ENCODE measurements at places on chromosomes 2 and 18.

GRCh38 chr2:106189325-106189724 lies 4.8 kb downstream of the UXS1 start:
- DNase-seq: no peak

DNA sequence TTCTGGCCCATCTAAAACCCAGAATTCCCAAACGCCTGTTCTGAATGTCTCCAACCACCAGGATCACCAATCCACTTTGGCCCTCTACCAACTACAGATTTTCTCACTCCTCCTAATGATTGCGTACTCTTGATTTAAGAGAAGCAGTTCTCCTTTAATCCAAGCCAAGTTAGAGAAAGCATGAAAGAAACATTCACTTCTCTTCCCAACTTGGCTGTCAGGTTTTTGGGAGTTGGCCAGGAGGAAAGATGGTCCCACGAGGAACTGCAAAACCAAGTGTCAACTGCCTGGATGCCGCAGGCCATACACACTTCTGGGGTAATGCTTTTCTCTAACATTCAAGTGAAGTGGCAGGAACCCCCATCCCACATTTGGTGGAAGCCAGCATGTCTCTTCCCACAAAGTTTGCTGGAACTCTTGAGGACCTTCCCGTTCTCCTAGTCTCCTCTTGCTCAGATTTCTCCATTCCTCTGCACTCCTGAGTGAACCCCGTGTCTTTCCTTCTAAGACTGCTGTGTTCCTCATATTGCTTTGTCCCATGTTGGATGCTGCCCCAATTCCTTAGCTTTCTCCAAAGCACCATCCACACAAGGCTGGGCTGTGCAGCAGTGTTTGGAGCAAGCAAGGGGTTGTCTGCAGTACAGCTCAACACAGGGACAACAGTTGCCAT lies 138.5 kb upstream of the LGALSL start:
- DNase-seq: no peak

GRCh38 chr2:238059505-238059904 lies 1.3 kb upstream of the SCLY start:
- no peak for DNase-seq

DNA sequence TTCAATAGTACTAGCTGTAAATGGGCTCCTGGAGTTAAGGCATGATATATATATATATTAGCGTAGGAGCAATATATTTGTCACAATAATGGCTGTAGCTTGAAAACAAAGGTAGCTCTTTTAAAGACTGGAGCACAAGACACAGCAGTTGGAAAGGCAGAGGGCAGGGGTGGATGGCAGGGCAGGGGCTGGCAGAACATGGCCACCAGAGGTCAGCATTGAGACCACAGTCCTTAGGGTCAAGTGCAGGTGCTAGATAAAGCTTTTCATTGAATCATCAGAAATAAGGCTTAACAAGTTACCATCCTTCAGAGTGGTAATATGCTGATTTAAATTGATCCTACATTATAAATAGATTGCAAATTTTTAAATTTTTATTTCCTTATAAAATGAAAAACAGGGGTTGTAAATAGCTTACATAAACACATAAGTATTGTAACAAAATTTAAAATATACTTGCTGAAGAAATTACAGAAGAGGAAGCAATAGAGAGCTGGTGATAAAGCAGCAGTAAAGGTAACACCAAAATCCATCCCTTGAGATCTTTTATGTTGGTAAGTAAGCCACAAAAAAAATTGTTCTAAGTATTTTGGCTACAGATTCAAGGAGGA lies 161.2 kb upstream of the PIEZO2 start:
- DNase-seq: no peak

DNA sequence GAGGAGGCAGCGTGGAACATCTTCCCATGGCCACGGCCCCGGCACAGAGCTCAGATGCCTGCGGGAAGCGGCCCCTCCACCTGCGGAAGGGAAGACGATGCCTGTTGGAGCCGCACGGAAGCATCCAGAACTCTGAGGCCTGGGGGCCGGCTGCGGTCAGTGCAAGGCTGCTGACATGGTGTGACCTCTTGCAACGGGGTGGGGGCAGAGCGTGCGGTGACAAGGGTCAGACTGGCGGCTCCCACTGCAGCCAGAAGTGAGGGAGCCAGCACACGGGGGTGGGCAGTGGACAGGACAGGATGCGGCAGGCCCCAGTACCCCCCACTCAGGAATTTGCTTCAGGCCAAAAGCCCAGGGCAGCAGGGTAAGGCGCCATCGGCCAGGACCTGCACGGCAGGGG lies 48.8 kb downstream of the SLC66A2 start:
- DNase-seq: no peak

GRCh38 chr2:20091305-20091991 lies 40.0 kb upstream of the LAPTM4A start:
- DNase-seq: no peak

DNA sequence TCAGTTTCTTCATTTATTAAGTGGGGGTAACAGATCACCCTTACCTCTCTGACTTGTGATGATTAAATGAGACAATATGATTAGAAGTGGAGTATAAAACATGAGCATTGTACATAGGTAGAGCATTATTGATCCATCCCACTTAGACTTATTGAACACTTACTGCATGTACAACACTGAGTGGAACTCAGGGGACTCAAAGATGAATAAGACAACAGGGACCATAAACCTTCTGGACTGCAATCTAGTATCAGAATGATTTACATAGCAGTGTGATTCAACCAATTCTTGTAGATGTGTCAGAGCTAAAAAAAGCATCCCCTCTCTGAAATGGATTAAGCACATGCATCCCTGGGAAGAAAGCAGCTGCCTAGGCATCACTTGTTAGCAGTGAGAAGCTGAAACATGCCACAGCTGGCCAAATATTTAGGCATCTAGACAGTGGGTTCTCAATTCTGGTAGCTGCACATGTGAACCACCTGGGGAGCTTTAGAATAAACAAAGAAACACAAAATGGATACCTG lies 111.5 kb downstream of the CYRIA start:
- DNase-seq: no peak

DNA sequence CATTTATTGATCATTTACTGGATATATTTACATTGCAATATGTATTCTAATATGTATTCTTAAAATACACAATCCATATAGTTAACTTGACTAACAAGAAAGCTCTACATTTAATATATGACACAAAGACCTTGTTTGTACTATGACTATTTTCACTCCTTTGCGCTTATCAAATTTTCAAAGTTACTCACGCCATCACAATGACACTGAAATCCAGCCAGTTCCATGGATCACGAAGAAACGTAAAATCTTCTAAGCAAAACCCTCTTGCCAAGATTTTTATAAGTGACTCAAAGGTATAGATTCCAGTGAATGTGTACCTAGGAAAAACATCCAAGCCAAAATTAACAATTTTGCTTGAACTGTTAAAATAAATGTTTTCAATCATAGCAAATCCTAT lies 39.6 kb downstream of the SCN3A start:
- DNase-seq: no peak

- DNase-seq: no peak
These were observed 187.6 kb downstream of the PTPRM start for GRCh38 chr18:7754725-7755181.

- no peak for DNase-seq
These were observed 43.1 kb downstream of the TMEM185B start for GRCh38 chr2:120180066-120180465.

- no peak for DNase-seq
These were observed 3.3 kb upstream of the CERS6 start for GRCh38 chr2:168452781-168453180.

DNA sequence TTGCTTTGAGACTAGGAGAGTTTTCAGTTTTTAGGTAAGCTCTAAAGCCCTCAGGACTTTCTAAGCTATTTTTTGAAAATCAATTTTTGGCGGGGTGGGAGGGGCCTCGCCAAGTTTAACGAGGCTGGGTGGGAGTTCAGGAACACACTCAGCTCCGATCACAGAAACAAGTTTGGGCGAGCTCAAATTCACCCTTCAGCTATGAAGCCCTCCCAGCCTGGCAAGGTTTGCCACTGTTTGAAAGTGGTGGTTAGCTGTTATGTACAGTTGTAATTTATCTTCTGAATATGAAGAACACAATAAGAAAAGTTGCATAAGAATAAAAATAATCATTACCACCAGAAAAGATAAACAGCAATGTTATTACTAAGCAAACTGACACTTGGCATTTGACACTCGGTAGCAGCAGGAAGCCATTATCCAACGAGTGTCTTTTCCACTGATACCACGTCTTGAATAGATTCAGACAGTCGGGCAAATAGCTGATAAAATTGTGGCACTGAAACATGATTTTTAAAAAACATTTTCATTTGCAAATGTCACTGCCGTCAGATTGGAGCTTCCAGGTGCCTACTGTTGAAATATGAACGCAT lies 59.8 kb downstream of the KCTD1 start:
- no peak for DNase-seq

DNA sequence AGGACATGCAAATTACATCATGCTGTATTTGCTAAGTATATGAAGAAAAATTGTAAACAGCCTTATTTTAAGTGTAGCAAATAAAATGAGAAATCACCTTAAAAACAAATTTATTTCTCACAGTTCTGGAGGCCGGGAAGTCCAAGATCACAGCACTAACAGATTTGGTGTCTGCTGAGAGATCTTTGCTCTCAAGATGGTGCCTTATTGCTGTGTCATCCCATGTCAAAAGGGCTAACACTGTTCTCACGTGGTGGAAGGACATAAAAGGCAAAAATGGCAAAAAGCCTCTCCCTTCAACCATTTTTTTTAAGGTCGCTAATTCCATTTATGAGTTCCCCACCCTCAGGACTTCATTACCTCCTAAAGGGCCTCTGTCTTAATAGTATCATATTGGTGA lies 12.1 kb downstream of the XRCC5 start:
- DNase-seq: no peak

DNA sequence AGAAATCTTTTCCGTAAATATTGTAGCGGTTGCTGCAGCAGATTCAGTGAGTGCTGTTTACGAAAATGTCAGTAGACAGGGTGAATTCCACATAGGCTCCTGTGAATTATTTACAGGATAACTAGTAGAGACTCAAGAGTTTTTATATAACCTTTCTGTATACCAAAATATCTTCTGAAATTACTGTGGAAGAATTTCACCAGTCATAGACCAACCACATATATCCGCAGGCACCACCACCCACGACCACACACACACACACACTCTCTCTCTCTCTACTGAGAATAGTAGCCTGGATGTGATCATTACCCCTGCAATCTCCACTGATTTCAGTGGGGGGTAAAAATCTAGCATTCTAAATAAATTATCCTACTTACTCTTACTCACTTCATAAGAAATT lies 341.8 kb downstream of the RBM43 start:
- DNase-seq: no peak

DNA sequence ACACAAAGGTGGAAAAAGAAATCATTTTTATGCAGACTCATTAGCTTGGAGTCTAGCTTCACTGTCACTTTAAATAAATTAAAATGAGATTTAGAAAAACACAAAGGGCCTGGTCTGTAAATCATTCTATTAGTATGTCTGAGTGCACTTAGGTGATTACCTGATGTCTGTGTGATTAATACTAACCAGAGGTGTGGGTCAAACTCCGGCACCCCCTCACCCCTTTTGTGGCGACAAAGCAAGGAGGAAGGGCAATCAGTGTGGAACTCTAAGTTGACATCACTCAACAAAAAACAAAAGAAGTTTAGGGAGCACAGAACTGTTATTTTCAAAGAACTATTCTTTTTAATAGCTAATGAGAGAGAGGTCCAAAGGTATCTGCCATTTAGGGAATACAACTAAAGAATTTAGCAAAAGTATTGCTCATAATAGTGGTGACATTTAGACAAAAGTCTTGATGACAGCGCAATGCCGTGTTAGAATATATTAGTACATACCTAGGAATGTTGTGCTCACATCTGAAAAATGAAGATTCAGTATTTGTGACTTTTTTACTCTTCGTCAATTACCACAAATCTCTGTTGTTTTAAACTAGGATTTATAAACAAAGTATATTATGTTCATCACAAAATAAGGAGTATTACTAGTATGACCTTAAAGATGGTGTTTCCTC lies 66.3 kb downstream of the ZEB2 start:
- no peak for DNase-seq

GRCh38 chr2:54866868-54867267 lies 143.4 kb downstream of the EML6 start:
- DNase-seq: no peak

GRCh38 chr2:227890495-227891079 lies 19.2 kb downstream of the DAW1 start:
- no peak for DNase-seq

DNA sequence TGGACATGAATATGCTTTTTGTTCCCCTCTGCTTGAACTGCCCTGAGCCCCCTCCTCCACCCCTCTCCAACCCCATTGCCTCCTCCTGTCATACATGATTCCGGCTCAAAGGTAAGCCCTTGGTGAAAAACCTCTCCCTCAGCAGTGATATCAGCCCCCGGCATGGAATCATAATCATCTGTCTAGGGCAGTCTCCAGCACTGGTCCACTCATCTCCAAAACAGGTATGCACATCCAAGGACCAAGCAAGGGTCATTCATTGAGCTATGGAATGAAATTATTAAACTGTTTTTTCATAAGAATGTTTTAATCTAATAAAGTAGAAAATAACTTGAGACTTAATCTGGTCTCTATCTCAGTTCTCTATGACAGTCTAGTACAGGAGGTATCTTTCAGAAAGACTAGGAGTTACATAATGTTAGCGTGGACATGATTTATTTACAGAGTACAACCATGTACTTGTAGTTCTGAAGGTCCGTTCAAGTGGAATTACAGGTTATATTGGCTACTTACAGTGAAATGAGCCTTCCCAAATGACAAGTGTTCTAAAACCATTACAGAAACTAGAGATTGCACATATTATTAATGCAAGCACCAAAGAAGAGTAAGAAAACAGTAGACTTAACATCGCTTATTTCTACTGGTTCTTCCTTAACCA lies 75.2 kb downstream of the ACVR1 start:
- DNase-seq: no peak

GRCh38 chr2:111052621-111053020 lies 68.1 kb upstream of the BCL2L11 start:
- no peak for DNase-seq

GRCh38 chr2:110655701-110656100 lies 22.2 kb downstream of the BUB1 start:
- DNase-seq: no peak

DNA sequence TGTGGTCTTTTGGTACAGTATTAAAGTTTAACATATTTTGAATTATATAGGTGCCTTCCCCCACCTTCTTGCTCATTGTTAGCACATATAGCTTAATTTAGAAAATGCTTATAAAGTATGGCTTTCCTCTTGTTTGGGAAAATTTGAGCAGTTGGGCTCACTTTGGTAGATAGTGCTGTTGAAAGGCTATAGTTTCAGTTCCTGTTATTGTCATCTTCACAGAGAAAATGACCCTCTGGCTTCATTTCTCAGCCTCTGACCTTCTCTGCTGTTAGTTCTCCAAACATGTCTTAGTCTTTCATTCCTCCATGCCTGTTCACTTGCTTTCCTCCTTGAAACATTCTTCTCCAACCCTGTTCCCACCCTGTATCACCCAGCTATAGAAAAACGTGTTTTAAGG lies 200.6 kb downstream of the WDR7 start:
- DNase-seq: no peak

Measured in activated CD4-positive, alpha-beta T cell treated with anti-CD3 and anti-CD28 coated beads for 4 hours (primary cell).